ENCODE measurements at places on chromosomes 4 and X.
A peak's percentile ranks its signal among the peaks of the same experiment; 100 is the strongest.

- no peak for DNase-seq
Observed at GRCh38 chr4:14926368-14926767, 75.9 kb upstream of the CPEB2 start.

- no peak for DNase-seq
Observed at GRCh38 chr4:140005699-140006098, 148.3 kb downstream of the MAML3 start.

DNA sequence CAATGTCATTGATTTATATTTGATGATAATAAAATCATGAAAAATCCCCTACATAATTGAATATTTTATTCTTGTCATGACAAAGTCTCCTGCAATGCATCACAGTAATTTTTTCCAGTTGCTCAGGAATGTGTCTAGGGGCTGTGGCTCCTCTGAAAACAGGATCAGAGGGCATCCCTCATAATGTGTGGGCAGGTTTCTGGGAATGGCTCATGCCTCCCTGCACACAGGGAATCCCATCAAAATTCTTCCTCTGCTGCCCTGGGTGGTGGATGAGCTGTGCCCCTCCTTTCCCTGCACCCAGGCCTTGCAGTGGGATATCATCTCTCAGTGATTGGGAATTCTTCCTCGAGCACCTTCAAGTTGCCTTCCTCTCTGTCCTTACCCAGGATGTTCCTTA, 20.4 kb upstream of the PUDP start:
- no peak for DNase-seq

DNA sequence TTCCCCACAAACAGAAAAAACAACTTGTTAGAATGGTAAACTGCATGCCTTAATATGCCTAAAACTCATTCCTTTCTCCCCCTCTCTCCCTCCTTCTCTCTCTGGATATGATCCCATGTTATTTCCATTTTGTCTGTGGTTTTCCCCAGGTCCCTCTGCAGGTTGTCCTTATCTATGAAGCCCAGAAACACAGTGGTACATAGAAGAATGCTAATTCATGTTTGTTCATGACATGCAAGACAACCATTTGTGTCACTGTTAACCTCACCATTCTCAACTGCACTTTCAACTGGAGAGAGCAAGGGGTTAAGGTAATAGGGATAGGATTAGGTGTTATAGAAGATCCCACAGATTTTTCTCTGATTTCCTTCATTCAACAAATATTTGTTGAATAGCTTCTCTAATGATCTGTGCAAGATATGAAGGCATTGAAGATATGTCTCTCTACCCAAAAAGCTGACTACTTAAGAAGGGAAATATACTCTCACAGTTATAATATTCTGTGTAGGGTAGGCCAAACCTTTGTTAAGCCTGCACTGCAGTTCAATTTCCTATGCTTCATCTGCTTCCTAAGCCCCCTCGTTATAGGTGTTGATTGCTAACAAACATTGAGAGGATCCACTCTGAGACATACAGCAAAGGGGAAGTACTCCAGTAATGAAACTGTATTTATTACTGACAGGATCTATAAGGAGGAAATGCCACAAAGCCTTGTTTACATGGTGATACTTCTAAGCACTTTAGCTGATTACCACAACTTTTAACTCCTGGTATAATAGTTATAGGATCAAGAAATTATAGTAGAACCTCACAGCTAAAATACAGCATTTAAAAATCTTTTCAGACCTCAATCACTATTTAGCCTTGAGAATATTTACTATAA, 96.1 kb downstream of the FRYL start:
- no peak for DNase-seq

DNA sequence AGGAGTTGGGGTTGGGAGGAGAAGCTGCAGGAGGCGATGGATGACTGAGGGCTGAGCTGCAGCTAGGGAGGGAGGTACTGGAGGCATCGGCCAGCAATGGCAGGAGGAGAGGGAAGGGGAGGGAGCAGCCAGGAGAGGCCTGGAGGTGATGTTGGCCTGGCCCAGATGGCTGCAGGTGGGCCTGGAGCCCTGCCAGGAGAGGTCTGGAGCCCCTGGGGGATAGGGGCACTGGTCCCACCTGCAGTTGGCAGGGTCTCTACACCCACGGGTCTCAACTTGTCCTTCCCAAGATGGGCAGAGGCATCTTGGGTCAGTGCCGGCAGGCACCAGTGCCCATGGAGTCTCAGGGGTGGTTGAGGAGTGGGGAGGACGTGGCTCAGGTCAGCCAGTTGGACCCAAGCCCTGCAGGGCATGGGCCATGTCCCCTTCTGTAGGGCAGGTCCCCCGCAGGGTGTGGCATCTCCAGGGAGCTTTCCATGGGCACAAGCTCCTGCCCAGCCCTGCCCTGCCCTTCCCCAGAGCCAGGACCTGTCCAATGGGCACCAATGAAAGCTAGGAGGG, 2.7 kb upstream of the MXD4 start:
- DNase-seq, result no peak

GRCh38 chr4:121326597-121326996, 54.2 kb downstream of the QRFPR start:
- DNase-seq, result no peak

DNA sequence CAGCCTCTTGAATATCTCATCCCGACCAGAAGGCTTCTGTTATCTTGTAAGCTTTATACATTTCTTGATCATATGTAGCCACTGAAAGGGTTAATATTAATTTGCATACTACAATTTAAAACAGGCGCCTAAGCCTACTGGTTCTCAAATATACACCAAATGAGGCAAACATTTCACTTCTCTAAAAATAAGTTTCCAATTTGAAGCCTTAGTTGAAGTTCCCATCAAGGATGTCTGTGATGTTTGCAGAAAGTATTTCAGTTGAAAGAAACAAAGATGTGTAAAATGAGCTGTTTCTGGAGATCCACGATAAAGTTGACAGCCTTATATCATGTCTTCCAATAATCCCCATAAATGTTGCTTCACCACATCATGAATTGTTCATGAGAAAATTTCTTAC, 70.6 kb downstream of the KIT start:
- no peak for DNase-seq

DNA sequence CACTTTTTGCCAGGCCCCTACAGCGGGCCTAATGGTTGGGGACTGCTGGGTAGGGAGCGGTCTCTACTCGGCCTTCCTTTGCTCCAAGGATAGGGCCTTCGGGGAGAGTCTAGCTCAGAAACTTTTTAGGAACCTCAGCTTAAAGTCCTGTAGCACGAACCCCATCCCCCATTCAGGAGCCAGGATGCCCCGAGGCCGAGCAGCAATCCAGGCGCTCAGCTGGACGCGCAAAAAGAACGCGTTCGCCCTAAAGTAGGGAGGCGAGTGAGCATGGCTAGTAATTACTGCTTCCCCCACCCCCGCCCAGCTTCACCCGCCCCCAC, 9.7 kb downstream of the POU4F2 start:
- DNase-seq, result no peak

DNA sequence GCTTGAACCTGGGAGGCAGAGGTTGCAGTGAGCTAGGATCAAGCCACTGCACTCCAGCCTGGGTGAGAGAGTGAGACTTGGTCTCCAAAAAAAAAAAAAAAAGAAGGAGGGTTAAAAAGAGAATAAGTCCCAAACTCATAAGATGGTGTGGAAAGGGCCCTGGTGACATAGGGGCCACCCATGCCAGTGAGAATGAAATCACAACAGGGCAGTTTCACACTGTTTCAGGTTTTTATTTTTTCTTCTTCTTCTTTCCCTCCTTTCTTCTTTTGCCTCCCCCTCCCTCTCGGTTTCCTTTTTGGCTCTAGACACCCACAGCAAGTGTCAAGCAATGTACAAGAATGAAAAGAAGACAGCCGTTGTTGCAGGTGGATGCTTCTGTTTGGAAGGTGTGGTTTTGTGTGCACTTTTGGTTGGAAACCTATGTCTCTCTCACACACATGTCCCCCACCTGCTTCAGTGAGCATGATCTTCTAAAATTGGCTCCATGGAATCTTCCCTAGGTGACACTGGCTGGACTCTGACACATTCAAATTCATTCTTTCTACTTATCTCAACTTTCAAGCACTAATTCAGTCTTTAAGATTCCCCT, 14.4 kb upstream of the TLR8 start:
- DNase-seq, result no peak

- DNase-seq, result no peak
Observed at GRCh38 chr4:88285235-88285653, 883 bp upstream of the PPM1K start.

DNA sequence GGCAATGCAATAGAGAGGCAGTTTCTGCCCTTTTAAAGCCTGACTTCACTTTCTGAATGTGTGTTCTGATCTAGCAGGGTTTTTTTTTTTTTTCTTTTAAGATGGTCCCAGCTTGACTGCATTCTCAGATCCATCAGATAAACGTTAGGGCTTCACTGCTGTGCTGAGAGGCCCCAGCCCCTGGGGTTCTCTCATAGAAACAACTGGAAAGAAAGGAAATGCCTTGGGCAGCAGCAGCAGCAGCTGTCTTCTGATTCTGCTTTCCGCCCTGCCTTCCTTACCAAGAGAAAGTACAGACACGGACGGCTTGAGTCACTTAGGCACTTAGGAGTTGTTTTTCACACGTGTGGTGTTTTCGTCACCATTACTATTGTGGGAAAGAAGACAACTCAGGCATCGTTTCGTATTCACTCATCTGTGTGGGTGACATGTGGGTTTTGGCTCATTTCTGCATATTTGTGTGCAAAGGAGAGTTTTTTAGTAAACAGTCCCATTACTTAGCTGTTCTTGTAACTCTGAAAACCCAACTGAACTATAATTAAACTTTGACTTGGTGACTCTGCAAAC, 172.0 kb downstream of the PTTG2 start:
- peak; percentile 68 for DNase-seq

GRCh38 chrX:38717871-38718270, 83.4 kb upstream of the MID1IP1 start:
- no peak for DNase-seq

DNA sequence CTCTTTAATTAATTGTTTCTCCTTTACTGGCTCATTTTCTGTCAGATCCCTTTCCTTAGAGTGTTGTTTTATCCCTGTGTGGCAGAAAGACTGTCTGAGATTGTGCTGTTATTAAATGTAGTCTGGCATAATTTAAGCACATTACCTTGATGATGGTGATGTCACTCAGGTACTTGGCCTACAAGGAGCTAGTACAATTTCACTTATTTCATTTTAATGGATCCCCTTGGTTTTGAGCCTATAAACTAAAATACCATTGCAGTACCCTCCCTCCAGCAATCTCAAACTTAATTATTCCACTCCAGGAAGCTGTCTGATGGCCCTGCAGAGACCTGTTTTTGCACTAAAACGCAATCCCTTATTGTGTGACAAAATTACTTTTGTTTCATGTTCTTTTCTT, 968.6 kb downstream of the ADGRL3 start:
- no peak for DNase-seq

DNA sequence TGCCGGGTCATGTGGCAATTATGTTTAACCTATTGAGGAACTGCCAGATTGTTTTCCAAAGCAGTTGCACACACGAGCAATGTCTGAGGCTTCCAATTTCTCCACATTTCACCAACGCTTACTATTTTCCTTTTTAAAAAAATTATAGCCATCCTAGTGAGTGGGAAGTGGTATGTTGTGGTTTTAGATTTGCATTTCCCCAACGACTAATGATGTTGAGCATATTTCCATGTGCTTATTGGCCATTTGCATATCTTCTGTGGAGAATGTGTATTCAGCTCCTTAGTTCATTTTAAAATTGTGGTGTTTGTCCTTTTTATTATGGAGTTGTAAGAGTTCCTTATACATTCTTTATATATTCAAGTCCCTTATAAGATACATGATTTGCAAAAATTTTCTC, 60.2 kb downstream of the MTMR1 start:
- no peak for DNase-seq
